Caki2 (cell line): ENCODE measurements at places on chromosomes 2 and 18.

DNA sequence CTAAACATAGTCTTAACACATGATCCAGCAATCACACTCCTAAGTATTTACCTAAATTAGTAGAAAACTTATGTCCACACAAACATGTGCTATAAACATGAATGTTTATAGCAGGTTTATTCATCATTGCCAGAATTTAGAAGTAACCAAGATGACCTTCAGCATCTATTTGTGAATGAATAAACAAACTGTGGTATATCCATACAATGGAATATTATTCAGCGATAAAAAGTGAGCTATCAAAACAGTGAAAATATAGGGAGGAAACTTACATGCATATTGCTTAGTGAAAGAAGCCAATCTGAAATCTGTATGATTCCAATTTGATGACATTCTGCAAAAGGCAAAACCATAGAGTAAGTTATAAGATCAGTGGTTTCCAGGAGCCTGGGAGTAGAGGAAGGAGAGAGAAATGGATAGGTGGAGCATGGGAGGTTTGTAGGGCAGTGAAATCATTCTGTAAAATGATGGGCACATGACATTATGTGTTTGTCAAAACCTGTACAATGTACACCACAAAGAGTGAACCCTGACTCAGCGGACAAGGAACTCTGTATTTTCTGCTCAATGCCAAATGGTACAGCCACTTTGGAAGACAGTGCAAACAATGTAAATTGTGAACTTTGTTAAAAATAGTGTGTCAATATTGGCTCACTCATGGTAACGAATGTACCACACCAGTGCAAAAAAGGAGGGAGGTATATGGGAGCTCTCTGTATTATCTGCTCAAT, 61.9 kb upstream of the IGFBP2 start:
- no peak for DNase-seq

GRCh38 chr2:120235681-120236080, 12.5 kb upstream of the TMEM185B start:
- DNase-seq = no peak

GRCh38 chr2:74226648-74227213, 28.3 kb downstream of the MTHFD2 start:
- DNase-seq = no peak

DNA sequence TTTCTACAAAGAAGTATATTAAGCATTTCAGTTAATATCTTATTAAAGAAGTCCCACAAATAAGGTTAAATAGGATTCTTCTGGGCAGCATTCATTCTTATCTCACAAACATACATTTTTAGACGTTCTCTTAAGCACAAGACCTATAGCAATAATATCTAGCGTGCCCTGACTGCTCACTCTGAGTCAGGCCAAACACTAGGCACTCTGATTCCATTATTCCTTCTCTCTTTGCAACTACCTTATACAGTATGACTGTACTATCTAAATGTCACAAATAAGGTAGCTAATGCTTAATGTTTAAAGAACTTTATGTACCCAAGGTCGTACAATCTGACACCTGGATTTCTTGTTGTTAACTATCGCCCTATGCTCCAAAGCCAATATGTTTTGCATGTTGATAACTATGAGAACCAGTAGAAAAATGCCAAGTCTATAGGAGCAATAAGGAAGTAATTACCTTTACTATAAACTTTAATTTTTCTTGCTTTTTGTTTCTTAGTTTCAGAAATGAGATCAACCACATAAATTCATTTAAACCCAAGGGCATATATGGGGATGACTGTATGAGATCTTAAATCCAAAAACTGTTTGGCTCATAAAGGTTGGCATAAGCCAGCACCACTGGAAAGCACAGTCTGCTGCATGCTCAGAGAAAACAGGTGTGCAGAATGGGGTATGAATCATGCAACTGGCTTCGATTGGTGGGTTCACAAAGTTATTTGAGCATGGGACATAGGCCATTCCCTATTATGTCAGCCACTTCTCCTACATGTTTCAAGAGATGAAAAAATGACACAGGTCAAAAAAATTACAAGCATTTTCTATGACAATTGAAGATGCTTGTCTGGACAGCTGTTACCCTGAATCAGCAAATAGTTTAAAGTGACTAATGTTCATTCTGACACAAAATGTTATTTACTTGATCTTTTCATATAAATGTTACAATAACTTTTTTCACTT, 352.0 kb downstream of the IRS1 start:
- no peak for DNase-seq

DNA sequence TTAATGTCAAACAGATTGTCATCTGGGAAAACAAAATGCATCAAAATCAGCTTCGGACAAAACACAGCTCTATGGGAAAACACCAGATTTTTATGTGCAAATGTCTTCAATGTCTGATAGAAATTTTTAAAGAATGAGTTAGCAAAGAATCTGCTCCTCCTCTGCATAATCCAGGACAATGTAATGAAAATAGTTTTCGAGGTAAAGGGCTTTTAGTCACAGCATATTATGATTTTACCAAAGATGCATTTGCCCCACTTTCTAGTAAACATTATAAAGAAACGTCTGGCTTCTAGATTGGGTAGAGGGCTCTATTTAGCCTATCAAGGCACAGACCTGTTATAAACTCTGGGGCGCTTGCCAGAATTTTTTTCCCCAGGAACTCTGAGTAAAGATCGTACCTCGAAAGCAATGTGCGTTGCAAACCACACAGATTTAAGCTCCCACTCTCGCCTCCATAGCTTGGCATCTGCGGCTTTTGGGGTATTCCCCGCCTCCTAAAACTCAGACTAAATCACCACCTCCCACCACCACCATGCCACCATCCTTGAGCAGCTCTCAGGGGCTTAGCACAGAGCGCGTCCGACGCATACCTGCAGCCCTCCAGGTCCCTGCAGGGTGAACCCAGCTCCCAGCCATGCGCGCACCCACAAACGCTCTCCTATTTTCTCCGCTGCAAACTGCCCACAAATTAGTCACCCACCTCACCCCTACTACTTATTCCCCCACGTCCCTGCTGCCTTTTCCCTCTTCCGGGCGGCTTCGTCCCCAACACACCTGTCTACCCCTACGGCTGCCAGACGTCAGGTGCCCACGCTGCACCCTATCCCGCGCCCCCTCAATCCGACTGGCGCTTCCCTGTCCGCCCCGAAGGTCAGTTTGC, 829 bp downstream of the ACVR1C start:
- DNase-seq = no peak
